ENCODE measurements at places on chromosomes 12 and 14. TPM values are rescaled to one million over a fixed set of nuclear protein-coding genes. Genes with fewer than 3 reads are reported as not detected.

CPSF6 gene
- polyA plus RNA-seq: 25.5 TPM

VSIG10 gene
- 7.8 TPM for polyA plus RNA-seq

WNT5B gene
- polyA plus RNA-seq: 4.1 TPM

KRT72 gene
- 12.0 TPM for polyA plus RNA-seq

APOLD1 gene
- 13.9 TPM for polyA plus RNA-seq

BICDL1 gene
- 67.6 TPM for polyA plus RNA-seq

FGF6 gene
- polyA plus RNA-seq: not detected

ASPG gene
- polyA plus RNA-seq: 5.5 TPM

KRT4 gene
- polyA plus RNA-seq: 24.8 TPM

GRIN2B gene
- 0.02 TPM for polyA plus RNA-seq
